ENCODE measurements at places on chromosomes 13 and 19. TPM values are rescaled to one million over a fixed set of nuclear protein-coding genes. Genes with fewer than 3 reads are reported as not detected.

KANK3 gene
- 8.1 TPM for total RNA-seq

BLOC1S3 gene
- 3.9 TPM for total RNA-seq

MATK gene
- 0.53 TPM for total RNA-seq

TGFBR3L gene
- total RNA-seq, result not detected

SACS gene
- 90.3 TPM for total RNA-seq

OR7D2 gene
- not detected for total RNA-seq

ZNF578 gene
- 10.7 TPM for total RNA-seq

CACNG7 gene
- total RNA-seq, result 0.26 TPM

SCEL gene
- total RNA-seq, result 0.69 TPM

THSD8 gene
- not detected for total RNA-seq

CABP5 gene
- total RNA-seq, result not detected

DCLK1 gene
- 89.1 TPM for total RNA-seq

ERICH6B gene
- total RNA-seq, result not detected

LDLR gene
- 48.6 TPM for total RNA-seq

KLK12 gene
- total RNA-seq, result not detected

ABHD8 gene
- 6.8 TPM for total RNA-seq

LHFPL6 gene
- total RNA-seq, result 84.3 TPM

SEMA6B gene
- total RNA-seq, result 5.4 TPM

ZNF723 gene
- total RNA-seq, result not detected

Measured in urinary bladder (tissue), 4 donors.